ENCODE measurements at places on chromosomes 2 and 18.

GRCh38 chr2:142951190-142952007, 73.9 kb downstream of the KYNU start:
- DNase-seq = no peak

GRCh38 chr18:71850602-71851001, 693.5 kb downstream of the CBLN2 start:
- DNase-seq = no peak

- DNase-seq = no peak
Observed at GRCh38 chr2:20525041-20526035, 78.5 kb downstream of the RHOB start.

DNA sequence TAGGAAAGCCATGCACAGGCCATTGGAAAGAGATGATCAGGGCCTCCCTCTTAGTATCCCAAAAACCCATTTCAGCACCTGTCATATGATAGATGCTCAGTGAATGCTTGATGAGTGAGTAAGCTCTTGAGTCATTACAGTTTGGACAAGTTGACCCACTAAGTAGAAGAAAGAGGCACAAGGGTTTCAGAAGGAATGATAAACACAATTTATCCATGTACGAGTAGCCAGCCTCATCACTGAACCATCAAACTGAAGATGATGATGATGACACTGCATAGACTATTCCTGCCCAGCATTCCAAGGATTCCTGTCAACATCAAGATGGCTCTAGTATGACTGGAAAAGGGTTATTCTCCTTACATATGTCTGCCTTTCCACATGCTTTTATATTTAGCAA, 596.0 kb downstream of the BCL11A start:
- DNase-seq = no peak

- no peak for DNase-seq
Observed at GRCh38 chr2:46657042-46657504, 177.7 kb downstream of the TMEM247 start.

GRCh38 chr2:196244966-196245365, 73.6 kb upstream of the STK17B start:
- DNase-seq = no peak

DNA sequence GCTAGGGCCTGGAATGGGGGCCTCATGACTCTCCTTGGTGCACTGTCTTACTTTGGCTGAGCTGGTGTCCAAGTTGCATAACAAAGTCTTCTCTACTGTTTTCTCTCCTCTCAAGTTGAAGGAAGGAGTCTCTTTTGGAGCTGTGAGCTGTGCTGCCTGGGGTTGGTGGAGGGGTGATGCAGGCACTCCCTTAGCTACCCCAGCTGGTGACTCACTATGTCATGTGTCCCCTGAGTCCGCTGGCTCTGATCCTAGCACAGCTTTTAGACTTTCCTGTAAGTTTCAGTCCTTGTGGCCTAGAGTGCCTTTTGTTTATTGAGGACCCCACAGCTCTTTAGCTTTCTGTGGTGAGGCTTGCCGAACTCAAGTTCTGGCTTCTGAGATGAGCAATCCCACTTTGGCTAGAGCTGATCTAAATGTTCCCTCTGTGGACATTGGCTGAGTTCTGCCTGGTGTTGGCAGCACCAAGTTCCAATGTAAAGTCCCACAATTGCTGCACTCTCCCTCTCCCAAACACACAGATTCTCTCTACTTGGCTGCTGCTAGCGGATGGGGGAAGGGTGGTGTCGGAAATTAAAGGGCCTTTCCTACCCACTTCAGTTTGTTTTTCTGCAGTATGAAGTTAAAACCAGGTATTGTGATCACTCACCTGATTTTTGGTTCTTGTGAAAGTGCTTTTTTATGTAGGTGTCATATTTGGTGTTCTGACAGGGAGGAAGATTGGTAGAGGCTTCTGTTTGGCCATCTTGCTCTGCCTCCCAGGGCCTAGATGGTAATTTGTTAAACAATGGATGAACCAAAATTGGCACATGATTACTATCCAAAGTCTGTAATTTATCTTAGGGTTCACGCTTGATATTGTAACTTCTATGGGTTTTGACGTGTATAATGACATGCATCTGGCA, 83.2 kb downstream of the COMMD1 start:
- DNase-seq = no peak

GRCh38 chr2:202378001-202378400, 1.9 kb downstream of the BMPR2 start:
- no peak for DNase-seq

GRCh38 chr2:1990724-1991123, 246.4 kb upstream of the PXDN start:
- no peak for DNase-seq

- DNase-seq = no peak
Observed at GRCh38 chr2:33212151-33212550, 264.3 kb upstream of the RASGRP3 start.

- no peak for DNase-seq
Observed at GRCh38 chr2:191318729-191319078, 73.5 kb downstream of the MYO1B start.

Data from stimulated activated CD4-positive, alpha-beta T cell treated with anti-CD3 and anti-CD28 coated beads, Interleukin-1b, Interleukin-23, amount 100 ng/mL, for 24 hours (primary cell).